Muscle of leg (tissue), 16 donors: ENCODE measurements at places on chromosomes 16 and 17.
A peak's percentile ranks its signal among the peaks of the same experiment; 100 is the strongest.

- peak; percentile 95 for DNase-seq
Measured at GRCh38 chr16:74695450-74696422, 4.9 kb downstream of the MLKL start.

GRCh38 chr16:46573008-46573833 lies 48.0 kb downstream of the SHCBP1 start:
- DNase-seq: no peak

DNA sequence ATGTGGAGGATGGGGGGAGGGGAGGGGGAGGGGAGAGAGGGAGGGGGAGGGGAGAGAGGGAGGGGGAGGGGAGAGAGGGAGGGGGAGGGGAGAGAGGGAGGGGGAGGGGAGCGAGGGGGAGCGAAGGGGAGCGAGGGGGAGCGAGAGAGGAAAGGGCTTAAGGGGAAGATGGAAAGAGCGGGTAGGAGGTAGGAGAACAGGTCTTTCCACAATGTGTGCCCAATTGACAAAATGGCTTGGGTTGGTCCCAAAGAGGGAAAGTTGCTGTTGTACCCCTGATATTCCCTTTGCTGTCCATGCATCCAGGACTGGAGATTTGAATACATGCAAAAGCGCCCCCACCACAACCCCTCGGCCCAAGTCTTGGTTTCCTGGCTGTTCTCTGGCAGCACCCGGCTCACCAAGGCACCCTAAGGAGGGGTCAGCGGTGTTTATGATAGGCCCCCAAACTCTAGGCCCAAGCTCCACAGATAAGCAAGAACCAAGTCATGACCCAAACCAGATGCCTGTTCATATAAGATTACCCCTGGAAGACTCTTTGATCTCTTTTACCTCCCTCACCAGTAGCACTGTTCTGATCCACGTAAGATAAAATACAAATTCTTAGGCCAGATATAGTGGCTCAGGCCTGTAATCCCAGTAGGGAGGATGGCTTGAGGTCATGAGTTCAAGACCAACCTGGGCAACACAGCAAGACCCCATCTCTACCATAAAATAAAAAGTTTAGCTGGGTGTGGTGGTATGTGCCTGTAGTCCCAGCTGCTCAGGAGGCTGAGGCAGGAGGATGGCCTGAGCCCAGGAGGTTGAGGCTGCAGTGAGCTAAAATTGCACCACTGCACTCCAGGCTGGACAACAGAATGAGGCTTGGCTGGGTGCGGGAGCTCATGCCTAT lies 119.6 kb downstream of the ZFHX3 start:
- DNase-seq: no peak

DNA sequence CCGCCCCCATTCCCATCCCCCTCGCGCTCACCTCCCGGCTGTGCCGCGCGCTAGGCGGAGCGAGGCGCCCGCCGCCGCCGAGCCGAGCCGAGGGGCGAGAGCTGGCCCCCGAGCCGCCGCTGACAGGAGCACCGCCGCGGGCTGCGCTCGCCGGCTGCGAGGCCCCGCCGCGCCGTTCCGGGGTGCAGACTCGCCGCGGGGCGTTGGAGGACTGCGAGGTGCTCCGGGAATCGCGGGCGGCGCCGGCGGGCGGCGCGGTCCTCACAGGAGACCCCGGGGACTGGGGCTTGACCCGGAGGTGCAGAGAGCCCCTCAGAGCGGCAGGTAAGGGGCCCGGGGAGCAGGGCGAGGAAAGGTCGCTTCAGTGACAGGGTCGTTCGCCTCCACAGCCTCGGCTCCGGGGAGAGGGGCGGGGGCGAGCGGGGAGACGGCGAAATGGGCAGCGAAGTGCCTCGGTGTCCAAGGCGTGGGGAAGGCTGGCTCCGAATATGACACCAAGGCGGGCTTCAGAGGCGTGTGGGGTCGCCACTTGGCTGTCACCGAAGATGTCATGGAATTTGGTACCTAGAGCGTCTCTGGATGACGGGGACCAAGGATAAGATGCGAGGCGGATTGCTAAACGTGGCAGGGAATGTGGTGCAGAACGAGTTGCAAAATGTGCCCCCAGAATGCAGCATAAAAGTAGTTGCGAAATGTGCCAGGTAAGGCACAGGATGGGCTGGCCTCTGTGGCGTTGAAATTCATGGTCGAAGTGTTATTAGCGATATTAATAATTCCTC lies 580 bp downstream of the TANC2 start:
- peak; percentile 50 for DNase-seq

DNA sequence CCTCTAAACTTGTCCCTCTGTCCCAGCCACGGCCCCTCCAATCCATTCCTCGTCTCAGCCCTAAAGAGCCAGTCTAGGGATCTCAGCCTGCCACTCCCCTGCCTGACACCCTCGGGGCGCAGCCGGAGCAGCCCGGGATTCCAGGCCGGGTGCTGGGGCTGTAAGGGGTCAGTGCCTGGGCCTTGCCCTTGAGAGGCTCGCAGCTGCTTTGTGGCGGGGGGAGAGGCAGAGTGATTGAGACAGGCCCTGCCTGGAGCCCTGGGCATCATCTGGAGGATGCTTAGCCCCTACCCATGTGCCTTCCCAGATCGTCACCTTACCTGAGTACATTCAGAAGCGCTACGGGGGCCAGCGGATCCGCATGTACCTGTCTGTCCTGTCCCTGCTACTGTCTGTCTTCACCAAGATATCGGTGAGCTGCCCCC lies 8.3 kb downstream of the SLC5A10 start:
- no peak for DNase-seq
